ENCODE measurements at places on chromosomes 12 and 14.

GRCh38 chr12:102120886-102121285 is 903 bp downstream of the PARPBP start:
- peak; percentile 68 for DNase-seq

GRCh38 chr14:68809524-68809923 is 16.7 kb upstream of the ZFP36L1 start:
- no peak for DNase-seq

- peak; percentile 12 for DNase-seq
These were observed 105.1 kb upstream of the AMIGO2 start for GRCh38 chr12:47184813-47185212.

- DNase-seq: no peak
These were observed 173.1 kb downstream of the APAF1 start for GRCh38 chr12:98818239-98818638.

DNA sequence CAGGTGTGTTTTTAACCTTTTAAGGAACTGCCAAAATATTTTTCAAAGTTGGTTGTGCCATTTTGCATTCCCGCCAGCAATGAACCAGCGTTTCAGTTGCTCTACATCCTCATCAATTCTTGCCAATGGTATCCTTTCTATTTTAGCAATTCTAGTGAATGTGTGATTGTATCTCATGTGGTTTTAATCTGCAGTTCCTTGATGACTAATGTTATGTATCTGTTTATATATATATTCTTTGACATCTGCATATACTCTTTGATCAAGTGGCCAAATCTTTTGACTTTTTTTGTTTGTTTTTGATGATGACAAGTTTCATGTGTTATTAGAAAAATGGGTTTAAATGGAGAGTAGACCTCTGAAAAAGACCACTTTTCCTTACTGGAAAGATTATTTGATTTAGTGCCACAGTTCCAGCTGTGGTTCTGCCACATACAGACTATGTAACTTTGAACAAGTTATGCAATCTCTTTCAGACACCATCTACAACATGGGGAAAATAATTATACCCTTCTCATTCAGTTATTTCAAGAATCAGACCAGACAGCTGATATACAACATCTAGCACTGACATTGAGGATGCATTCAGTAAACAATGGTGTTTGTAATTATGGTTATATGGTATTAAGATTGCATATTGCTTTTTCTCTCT is 146.3 kb upstream of the CNOT2 start:
- no peak for DNase-seq

GRCh38 chr14:64812412-64812811 is 67.3 kb downstream of the SPTB start:
- DNase-seq: peak; percentile 61

GRCh38 chr14:90443161-90444076 is 46.6 kb downstream of the CALM1 start:
- DNase-seq: no peak

DNA sequence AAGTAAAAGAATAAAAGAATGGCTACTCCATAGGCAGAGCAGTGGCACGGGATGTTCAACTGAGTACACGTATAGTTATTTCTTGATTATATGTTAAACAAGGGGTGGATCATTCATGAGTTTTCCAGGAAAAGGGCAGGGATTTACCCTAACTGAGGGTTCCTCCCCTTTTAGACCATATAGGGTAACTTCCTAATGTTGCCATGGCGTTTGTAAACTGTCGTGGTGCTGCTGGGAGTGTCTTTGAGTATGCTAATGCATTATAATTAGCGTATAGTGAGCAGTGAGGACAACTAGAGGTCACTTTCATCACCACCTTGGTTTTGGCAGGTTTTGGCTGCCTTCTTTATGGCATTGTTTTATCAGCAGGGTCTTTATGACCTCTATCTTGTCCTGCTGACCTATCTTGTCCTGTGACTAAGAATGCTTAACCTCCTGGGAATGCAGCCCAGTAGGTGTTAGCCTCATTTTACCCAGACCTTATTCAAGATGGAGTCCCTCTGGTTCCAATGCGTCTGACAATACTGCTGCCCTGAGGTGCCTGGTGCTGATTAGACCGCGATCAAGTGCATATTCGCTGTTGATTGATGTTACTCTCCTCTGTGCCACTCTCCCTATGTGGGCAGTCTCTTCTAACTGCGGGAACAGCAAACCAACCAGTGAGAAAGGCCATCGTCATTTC is 67.6 kb upstream of the AMN1 start:
- DNase-seq: no peak

- DNase-seq: no peak
These were observed 9.1 kb upstream of the CCDC198 start for GRCh38 chr14:57502586-57503254.

DNA sequence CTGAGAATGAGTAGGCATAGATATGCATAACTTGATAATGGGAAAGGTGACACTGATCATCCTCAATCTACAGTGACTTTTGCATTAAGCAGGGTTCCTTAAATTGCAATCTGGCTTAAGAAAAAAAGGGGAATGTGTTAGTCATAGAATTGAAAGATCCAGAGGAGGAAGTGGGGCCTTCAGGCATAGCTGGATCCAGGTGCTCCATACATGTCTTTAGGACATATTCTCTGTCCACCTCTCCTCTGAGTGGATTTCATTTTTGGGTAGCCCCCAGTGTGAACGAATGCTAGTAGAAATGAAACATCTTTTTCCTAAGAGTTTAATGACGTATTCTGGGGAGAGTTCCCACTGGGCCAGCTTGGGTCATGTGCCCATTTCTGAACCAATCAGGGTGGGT is 27.6 kb downstream of the CCDC63 start:
- DNase-seq: no peak

DNA sequence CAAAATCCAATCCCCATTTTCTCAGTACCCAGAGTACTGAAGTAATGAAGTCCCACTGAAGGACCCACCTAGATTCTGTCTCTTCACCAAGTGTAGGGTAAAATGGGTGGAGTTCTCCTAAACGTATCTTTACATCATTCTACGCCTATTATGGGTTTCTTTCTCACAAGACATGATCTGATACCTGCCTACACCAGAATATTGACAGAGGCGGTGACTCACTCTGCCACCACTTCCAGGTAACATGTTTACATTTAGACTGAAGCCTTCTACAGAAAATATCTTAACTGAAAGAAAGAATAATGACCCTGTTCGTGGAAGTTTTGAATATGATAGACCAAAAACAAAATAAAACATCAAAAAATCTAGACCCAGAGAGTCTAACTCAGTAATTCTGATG is 89.8 kb downstream of the BTG1 start:
- DNase-seq: peak; percentile 85

DNA sequence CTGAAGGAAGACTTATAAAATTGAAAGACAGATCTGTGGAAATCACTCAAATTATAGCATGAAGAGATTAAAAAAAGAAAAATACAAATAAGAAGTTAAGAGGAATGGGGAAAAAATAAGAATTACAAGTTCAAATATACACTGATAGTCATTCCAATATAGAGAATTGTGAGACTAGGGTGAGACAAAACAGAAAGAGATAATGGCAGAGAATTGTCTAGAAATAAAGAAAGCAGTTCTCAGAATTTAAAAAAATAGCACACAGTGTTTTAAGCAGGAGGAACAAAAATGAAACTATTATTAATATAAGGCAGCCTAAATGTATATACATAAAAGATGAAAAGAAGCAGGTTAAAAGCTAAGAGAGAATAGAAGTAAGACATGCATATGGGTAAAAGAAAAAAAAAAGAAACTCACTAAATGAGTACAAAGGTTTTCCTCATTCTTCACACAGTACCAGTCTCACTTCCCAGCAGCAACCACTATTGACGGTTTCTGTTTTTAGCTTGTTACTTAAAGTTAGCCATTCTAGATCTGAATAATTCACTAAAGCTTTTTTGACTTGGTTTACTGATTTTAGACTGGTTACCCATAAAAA is 31.1 kb downstream of the SLC38A4 start:
- no peak for DNase-seq

DNA sequence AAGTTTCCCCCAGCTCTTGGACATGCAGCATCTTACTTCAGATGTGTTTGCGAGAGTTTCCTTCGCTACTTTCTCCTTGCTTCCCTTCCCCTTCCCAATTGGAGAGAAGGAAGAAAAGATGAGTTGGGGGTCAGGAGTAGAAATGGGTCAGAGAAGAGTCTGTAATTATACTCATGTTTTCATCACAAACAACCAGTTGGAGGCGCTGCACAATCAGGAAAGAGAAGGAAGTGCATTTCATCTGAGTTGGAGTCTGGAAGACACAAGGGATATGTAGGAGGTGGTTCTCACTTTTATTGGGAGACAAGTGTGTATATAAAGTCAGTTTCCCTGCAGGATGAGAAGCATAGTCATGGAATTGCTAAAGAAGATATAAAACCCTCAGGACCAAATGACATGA is 31.3 kb upstream of the VSX2 start:
- no peak for DNase-seq

DNA sequence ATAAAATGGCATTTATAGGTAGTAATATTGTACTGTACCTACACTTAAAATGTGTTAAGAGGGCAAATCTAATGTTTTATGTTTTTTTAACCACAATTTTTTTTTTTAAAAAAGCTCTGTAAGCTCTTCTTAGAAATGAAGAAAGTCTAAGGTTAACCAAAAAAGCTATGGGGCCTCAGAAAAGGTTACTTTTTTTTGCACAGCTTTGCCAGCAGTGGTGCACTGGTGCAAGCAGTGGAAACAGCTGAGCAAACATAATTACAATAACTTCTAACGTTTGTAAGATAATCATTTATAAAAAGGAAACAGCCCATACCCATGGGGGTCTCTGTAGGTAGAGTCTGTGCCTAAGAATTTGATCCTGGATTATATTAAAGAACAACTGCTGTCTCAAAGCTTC is 85.1 kb upstream of the NID2 start:
- DNase-seq: no peak

DNA sequence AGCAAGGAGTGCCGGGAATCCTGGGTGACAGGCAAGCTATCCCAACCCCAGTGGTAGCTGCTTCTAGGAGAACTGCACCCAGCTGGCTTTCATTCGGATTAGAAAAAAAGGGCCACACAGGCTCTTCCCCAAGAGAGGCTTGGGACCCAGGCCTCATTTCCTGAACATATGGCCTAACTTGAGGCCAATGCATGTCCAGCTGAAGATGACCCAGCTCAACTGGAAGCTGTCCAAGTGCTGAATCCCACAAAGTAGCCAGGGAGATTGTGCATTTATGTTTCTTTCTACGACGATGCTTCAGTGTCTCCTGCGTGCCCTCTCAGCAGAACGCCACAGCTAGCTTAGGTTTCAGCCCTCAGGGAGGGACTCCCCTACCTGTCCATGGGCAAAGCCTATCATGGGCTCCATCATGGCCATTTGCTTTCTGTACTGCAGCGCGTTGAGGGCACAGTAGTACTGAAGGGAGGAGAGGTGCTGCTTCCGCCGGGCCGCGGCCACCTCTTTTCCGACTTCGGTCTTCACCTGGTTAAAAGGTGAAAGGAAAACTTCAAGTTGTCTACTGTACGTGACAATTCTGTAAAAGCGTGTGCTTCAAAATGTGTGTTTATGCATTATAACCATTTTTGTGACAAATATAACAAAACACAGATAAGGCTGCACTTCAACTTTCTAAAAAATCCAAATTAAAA is 29.1 kb downstream of the APPL2 start:
- no peak for DNase-seq

- DNase-seq: no peak
These were observed 8.6 kb downstream of the LGR5 start for GRCh38 chr12:71448150-71448581.

- no peak for DNase-seq
These were observed 22.1 kb downstream of the PSMC1 start for GRCh38 chr14:90278199-90279175.

DNA sequence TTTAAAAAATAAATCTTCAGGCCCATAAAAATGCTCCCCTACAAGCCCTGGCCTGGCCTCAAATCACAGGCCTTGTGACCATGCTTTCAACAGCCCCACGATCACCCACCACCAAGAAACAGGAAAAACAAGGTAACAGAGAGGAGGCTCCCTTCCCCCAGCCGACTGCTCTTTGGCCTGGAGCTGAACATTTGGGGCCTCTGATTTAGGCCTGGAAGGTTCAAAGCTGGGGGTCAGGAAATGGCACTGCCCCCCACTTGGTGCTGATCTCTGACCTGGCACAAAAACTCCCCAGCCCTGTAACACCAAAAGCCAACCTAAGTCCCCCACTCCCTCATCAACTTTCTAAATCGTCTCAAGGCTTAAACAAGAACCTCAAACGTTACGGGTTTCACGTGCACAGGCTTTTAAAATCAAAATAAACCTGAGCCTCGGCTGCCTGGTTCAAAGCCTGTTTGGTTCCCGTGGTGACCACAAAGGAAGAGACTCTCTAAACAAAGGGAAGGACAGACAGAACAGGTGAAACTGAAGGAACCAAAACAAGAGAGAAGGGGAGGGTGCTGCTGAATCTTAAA is 9.0 kb downstream of the ACTN1 start:
- peak; percentile 86 for DNase-seq

DNA sequence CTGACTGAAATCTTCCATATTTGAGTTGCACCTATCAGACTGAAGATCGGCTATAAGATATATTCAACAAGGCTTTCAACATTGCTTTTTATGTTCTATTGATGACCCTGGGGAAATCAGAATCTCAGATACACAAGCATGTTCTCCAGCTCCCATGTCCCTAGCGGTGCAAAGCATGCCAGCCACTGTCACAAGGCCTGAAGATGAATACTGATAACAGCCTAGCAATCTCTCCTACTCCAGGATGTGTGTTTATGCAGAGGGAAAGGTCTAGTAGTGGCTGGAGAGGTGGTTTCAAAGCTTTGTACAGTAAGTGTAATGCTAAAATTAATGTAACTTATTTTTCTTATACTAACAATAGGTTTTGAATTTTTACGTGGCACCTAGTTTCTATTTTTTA is 64.6 kb downstream of the SOX5 start:
- no peak for DNase-seq

DNA sequence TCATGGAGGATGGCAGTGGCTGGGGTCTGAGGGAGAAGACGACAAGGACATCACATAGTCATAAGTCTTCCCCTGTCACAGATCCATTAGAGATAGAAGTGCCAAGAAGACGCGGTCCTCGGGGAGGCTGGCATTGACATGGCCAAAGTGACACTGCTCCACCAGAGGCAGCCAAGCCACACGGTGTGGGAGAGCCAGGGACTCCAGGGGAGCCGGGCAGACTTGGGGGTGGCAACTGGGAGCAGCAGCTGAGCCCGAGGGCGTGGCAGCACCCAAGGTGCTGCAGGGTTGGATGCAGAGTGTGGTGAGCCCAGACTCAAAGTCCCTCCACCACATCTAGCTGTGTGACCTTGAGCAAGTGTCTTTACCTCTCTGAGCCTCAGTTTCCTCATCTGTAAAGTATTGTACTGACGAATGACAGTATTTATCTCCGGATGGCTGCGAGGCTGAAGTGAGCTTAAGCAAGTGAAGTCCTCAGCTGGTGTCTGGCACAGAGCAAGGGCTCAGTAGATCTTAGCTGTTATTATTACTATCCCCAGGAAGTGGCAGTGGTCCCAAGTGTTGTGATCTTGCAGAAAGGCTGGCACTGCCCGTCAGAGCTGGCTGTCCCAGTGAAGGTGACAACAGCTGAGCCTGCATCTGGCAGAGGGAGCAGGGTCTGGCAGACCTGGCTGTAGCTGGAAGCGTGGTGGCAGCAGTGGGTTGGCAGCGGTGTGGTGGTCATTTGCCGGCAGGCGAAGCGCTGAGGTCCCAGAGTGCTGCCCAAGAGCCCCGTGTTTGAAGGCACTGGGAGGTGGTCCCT is 54.9 kb downstream of the ZNF664 start:
- no peak for DNase-seq

Data from activated CD4-positive, alpha-beta T cell treated with anti-CD3 and anti-CD28 coated beads, Interleukin-2, amount 10 ng/mL, durations not matched to agents 24 days and 14 days (primary cell).